ENCODE measurements at places on chromosomes 1 and 21. TPM values are rescaled to one million over a fixed set of nuclear protein-coding genes. Genes with fewer than 3 reads are reported as not detected.

Gene LMX1A
- not detected for total RNA-seq

Gene CTNNBIP1
- 18.5 TPM for total RNA-seq

Gene REN
- not detected for total RNA-seq

Gene CELA3A
- total RNA-seq: not detected

Gene MAD2L2
- total RNA-seq: 22.7 TPM

Gene ADGRB2
- 7.4 TPM for total RNA-seq

Gene VSIG8
- not detected for total RNA-seq

Gene VANGL2
- total RNA-seq: under 0.01 TPM

Gene LAPTM5
- 1.8 TPM for total RNA-seq

Gene SELENBP1
- 28.3 TPM for total RNA-seq

Gene CD53
- 0.29 TPM for total RNA-seq

Gene TTC39A
- total RNA-seq: 0.88 TPM

Gene PLA2G2C
- not detected for total RNA-seq

Gene COA7
- total RNA-seq: 14.7 TPM

Gene PROK1
- not detected for total RNA-seq

Gene PRR9
- not detected for total RNA-seq

Gene TRIM58
- total RNA-seq: 0.36 TPM

Gene KRTAP21-3
- total RNA-seq: not detected

Gene VAMP3
- 101 TPM for total RNA-seq

Gene TMEM50A
- total RNA-seq: 153 TPM

Gene AMY1A
- total RNA-seq: not detected

Gene TEDDM1
- not detected for total RNA-seq

Gene DDOST
- 293 TPM for total RNA-seq

Gene S1PR1
- total RNA-seq: 25.7 TPM
